ENCODE measurements at places on chromosomes 4 and X. TPM values are rescaled to one million over a fixed set of nuclear protein-coding genes. Genes with fewer than 3 reads are reported as not detected.

The NKRF gene
- 9.0 TPM for polyA plus RNA-seq

The FTHL17 gene
- polyA plus RNA-seq = not detected

The ADH7 gene
- polyA plus RNA-seq = not detected

The H2BW2 gene
- not detected for polyA plus RNA-seq

The REELD1 gene
- polyA plus RNA-seq = 0.25 TPM

The PJA1 gene
- polyA plus RNA-seq = 18.7 TPM

The TMEM165 gene
- 129 TPM for polyA plus RNA-seq

The TKTL2 gene
- not detected for polyA plus RNA-seq

The CNGA1 gene
- polyA plus RNA-seq = 5.7 TPM

The ANAPC4 gene
- 40.4 TPM for polyA plus RNA-seq

The SMIM10L2A gene
- polyA plus RNA-seq = not detected

The INTS6L gene
- polyA plus RNA-seq = 10.9 TPM

The MID2 gene
- 0.11 TPM for polyA plus RNA-seq

The TRIM75 gene
- polyA plus RNA-seq = not detected

The BTC gene
- not detected for polyA plus RNA-seq

The FGF5 gene
- polyA plus RNA-seq = 1.3 TPM

The ABLIM2 gene
- not detected for polyA plus RNA-seq

The MAGEB17 gene
- polyA plus RNA-seq = not detected

Measured in GM12878 (cell line).